Activated B cell treated with CpG ODN at 0.5 μM for 24 hours (primary cell): ENCODE measurements at places on chromosomes 5 and 9. TPM values are rescaled to one million over a fixed set of nuclear protein-coding genes. Genes with fewer than 3 reads are reported as not detected.

GRCh38 chr9:86469476-86470250 is 115.5 kb upstream of the TUT7 start:
- no peak for DNase-seq
- H3K4me3 ChIP-seq = no peak overlapping the region
- no peaks in the 10 kb centered on the region for H3K4me1 ChIP-seq
- no peak overlapping the region for H3K27ac ChIP-seq
- H3K27me3 ChIP-seq = peaks cover 13% of the 10 kb centered on the region
- H3K36me3 ChIP-seq = no peaks in the 10 kb centered on the region

GRCh38 chr5:63743096-63743798 is 219.0 kb downstream of the HTR1A start:
- DNase-seq = no peak
- no peaks in the 10 kb centered on the region for H3K4me1 ChIP-seq
- H3K27ac ChIP-seq = no peak overlapping the region
- no peaks in the 10 kb centered on the region for H3K36me3 ChIP-seq
- H3K4me3 ChIP-seq = no peak overlapping the region
- no peaks in the 10 kb centered on the region for H3K27me3 ChIP-seq

GRCh38 chr5:147203213-147203612 is 31.6 kb upstream of the STK32A start:
- no peaks in the 10 kb centered on the region for H3K36me3 ChIP-seq
- no peak overlapping the region for H3K27ac ChIP-seq
- no peak overlapping the region for H3K4me3 ChIP-seq
- peaks cover 2% of the 10 kb centered on the region for H3K27me3 ChIP-seq
- H3K4me1 ChIP-seq = no peaks in the 10 kb centered on the region
- DNase-seq = no peak

DNA sequence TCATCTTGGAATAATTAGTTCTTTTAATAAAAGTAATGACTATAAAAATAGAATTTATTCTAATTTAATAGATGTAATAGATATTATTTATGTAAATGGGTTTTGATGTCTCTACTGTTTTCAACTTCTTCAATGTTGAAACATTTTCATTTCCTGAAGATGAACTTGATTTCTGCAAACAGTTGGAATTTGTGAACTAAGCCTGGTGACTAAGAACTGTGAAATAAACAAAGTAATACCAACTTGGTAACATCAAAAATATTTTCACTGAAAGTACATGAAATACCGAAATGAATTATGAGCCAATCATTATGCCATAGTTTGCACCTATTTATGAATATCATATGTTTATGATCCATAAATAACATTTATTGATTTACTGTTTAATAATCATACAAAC is 143.8 kb upstream of the FGF10 start:
- H3K27ac ChIP-seq = no peak overlapping the region
- no peak overlapping the region for H3K4me3 ChIP-seq
- no peaks in the 10 kb centered on the region for H3K27me3 ChIP-seq
- no peak for DNase-seq
- H3K36me3 ChIP-seq = no peaks in the 10 kb centered on the region
- H3K4me1 ChIP-seq = no peaks in the 10 kb centered on the region

- peaks cover 8% of the 10 kb centered on the region for H3K4me1 ChIP-seq
- H3K27ac ChIP-seq = no peak overlapping the region
- no peaks in the 10 kb centered on the region for H3K27me3 ChIP-seq
- no peaks in the 10 kb centered on the region for H3K36me3 ChIP-seq
- no peak for DNase-seq
- H3K4me3 ChIP-seq = no peak overlapping the region
Measured at GRCh38 chr5:17412760-17413671, 85.0 kb upstream of the TAF11L2 start.

DNA sequence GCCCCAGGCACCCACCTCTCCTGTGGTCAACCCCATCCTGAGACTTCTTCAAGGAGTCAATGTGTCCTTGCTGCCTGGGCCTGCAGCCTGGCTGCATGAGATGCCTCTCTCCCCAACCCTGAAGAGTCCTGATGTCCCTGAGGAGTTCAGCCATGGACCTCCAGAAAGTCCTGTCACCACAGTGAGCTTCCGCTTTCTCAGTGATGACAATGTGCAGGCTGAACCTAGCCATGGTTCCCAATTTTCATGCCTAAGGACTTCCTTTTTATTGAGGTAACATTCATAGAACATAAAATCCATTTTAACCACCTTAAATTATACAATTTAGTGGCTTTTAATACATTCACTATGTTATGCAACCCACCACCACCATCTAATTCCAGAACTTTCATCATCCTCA is 29.1 kb downstream of the DAP start:
- H3K4me3 ChIP-seq = no peak overlapping the region
- no peak overlapping the region for H3K27ac ChIP-seq
- peaks cover 65% of the 10 kb centered on the region for H3K4me1 ChIP-seq
- no peaks in the 10 kb centered on the region for H3K27me3 ChIP-seq
- peaks cover 20% of the 10 kb centered on the region for H3K36me3 ChIP-seq

DNA sequence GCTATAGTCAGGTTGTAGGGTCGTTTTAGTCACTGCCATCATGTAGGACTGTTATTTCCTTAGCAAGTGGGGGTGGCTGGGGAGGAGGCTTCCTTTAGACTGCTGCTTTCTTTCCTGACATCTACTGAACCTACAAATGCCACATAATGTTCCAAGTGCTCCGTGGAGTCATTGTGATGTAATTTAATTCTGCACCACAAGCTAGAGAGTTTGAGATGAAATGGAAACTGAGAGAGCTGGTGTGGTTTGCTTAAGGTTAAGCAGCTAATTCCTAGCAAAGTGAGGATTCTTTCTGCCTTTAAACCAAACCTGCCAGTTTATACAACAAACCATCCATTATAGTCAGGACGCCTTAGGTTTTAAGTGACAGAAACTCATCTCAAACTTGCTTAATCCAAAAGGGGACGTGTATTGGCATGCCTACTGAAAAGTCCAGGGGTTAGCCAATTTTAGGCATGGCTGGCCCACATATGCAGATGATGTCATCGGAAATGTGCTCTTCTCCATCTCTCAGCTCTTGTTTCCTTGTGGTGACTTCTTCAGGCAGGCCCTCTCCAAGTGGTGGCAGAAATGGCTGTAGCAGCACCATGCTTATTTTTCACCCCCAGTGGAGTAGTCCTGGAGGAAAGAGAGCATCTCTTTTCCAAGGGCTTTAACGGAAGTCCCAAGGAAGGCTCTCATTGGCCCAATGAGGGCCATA is 30.5 kb downstream of the ZNF618 start:
- H3K27me3 ChIP-seq = peaks cover 6% of the 10 kb centered on the region
- no peak overlapping the region for H3K4me3 ChIP-seq
- no peaks in the 10 kb centered on the region for H3K4me1 ChIP-seq
- DNase-seq = no peak
- no peaks in the 10 kb centered on the region for H3K36me3 ChIP-seq
- H3K27ac ChIP-seq = no peak overlapping the region

DNA sequence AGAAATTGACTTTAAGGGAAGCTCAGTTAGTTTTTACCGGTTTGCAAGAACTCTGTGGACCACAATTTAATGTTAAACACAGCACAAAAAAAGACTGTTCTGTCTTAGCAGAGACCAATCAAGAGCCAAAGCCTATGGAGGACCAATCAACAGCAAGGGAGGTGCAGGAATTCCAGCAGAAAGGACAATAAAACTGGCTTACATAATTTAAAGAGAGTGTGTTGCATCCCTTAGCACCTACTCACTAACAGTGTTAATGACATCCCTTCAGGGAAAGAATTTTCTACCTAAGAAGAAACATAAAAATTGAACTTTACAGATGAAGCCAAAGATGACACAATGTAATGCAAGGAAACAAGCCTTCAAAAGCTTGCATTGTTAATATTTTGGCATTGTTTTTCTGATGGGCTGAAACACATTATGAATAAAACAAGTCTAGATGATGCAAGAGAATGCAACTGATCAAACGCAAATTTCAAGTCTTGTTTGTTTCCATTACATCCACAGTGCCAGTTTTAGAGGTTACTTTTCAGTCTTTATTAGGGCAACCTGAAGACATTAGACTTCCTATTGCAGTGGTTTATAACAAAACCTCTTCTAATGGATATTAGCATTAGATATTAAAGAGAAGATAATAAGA is 111.3 kb upstream of the FST start:
- no peak for DNase-seq
- no peaks in the 10 kb centered on the region for H3K36me3 ChIP-seq
- peaks cover 5% of the 10 kb centered on the region for H3K27me3 ChIP-seq
- no peak overlapping the region for H3K4me3 ChIP-seq

DNA sequence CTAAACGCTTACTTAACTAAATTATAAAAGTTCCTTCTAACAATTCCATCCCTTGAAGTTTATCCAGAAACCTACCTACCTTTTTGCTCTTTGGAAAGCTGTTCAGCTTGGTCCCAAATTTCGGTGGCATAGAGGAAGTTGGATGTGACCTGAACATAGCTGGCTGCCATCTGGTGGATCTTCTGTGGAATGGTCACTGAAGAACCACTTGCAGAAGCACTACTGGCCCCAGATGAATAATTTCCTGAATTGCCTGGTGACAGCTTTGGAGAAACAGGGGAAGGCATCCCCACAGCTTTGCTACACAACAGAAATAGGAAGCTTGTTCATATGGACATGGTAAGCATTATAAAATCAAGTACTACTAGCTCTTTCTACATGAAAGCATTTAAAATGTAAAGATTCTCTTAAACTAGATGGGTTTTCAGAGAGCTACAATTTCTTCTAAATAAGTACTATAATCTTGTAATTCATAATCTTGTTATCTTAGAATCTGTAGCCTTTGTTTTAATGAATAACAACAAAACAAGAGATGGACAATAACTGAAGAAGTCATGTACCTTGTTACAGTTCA is 9.9 kb downstream of the LEAP2 start:
- peaks cover 12% of the 10 kb centered on the region for H3K4me1 ChIP-seq
- H3K36me3 ChIP-seq = peaks cover 82% of the 10 kb centered on the region
- peak overlapping the region; percentile 53 for H3K27ac ChIP-seq
- H3K4me3 ChIP-seq = no peak overlapping the region
- no peaks in the 10 kb centered on the region for H3K27me3 ChIP-seq

- no peaks in the 10 kb centered on the region for H3K27me3 ChIP-seq
- peaks cover 24% of the 10 kb centered on the region for H3K36me3 ChIP-seq
- DNase-seq = no peak
- no peaks in the 10 kb centered on the region for H3K4me1 ChIP-seq
Measured at GRCh38 chr5:33984671-33985124, at the start of gene SLC45A2. Gene SLC45A2, minus strand, starts transcription at chr5:33984693. Its CDS starts 110 bp downstream, at chr5:33984583.

GRCh38 chr9:2526071-2526828 is 95.3 kb upstream of the VLDLR start:
- H3K36me3 ChIP-seq = no peaks in the 10 kb centered on the region
- DNase-seq = no peak
- no peaks in the 10 kb centered on the region for H3K27me3 ChIP-seq
- no peaks in the 10 kb centered on the region for H3K4me1 ChIP-seq
- H3K27ac ChIP-seq = no peak overlapping the region

DNA sequence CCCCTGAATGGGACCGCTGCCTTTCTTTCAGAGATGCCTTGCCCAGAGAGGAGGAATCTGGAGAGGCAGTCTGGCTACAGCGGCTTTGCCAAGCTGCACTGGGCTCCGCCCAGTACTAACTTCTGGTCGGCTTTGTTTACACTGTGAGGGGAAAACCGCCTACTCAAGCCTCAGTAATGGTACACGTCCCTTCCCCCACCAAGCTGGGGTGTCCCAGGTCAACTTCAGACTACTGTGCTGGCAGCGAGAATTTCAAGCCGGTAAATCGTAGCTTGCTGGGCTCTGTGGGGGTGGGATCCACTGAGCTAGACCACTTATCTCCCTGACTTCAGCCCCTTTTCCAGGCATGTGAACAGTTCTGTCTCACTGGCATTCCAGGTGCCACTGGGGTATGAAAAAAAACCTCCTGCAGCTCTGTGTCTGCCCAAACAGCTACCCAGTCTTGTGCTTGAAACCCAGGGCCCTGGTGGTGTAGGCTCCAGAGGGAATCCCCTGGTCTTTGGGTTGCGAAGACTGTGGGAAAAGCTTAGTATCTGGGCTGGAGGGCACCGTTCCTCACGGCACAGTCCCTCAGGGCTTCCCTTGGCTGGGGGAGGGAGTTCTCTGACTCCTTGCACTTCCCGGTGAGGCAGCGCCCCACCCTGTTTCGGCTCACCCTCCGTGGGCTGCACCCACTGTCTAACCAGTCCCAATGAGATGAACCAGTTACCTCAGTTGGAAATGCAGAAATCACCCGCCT is 171.2 kb downstream of the CWC27 start:
- no peak overlapping the region for H3K4me3 ChIP-seq
- H3K27me3 ChIP-seq = no peaks in the 10 kb centered on the region
- DNase-seq = no peak
- peaks cover 33% of the 10 kb centered on the region for H3K36me3 ChIP-seq
- no peak overlapping the region for H3K27ac ChIP-seq
- no peaks in the 10 kb centered on the region for H3K4me1 ChIP-seq

GRCh38 chr9:98009437-98009836 is 26.3 kb downstream of the ANP32B start:
- no peak overlapping the region for H3K4me3 ChIP-seq
- no peak for DNase-seq
- peaks cover 89% of the 10 kb centered on the region for H3K36me3 ChIP-seq
- H3K27me3 ChIP-seq = no peaks in the 10 kb centered on the region
- H3K4me1 ChIP-seq = peaks cover 16% of the 10 kb centered on the region

DNA sequence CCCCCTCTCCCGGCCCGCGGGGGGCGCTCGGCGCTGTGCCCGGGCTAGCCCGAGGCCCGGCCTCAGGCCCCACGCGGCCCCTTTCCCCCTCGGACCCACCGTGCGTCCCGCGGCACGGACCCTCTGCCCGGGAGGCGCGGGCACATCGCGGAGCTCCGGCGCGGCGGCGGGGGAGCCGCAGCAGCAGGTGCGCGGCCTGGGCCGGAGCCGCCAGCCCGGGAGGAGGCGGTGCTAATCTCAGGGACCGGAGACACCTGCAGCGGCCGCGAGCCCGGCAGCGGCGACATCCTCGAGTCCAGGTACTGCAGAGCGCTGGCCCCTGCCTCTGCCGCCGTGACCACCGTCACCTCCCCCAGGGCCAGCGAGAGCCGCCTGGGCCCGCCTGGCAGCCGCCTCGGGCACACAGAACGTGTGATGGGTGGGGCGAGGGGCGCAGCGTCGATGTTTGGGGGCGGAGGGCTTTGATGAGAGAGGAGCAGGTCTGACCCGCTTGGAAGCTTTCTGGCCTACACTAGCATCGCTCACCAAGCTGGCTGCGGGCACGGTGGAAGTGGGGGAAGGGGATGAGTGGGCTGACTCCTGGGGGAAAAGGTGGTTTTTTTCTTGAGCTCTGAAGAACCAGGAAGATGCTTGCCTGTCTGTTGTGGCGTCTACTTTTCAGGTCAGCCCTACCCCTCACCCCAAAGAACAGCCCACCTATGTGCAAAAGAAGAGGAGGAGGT is 524 bp downstream of the CYFIP2 start:
- H3K27ac ChIP-seq = peak overlapping the region; percentile 95
- H3K4me1 ChIP-seq = peaks cover 76% of the 10 kb centered on the region
- H3K36me3 ChIP-seq = peaks cover 41% of the 10 kb centered on the region
- DNase-seq = peak; percentile 61
- peak overlapping the region; percentile 93 for H3K4me3 ChIP-seq

GRCh38 chr5:168578006-168578405 is 1.2 kb downstream of the PANK3 start:
- DNase-seq = no peak
- peaks cover 40% of the 10 kb centered on the region for H3K4me1 ChIP-seq
- H3K27me3 ChIP-seq = no peaks in the 10 kb centered on the region
- peak overlapping the region; percentile 89 for H3K4me3 ChIP-seq
- H3K36me3 ChIP-seq = peaks cover 18% of the 10 kb centered on the region

GRCh38 chr9:89010526-89011111 is 19.4 kb downstream of the S1PR3 start:
- H3K36me3 ChIP-seq = no peaks in the 10 kb centered on the region
- no peak overlapping the region for H3K27ac ChIP-seq
- no peak for DNase-seq
- peaks cover 12% of the 10 kb centered on the region for H3K27me3 ChIP-seq
- H3K4me1 ChIP-seq = no peaks in the 10 kb centered on the region

Gene GABRG2
- not detected in 2 replicates for total RNA-seq

Gene GFRA3
- total RNA-seq = not detected in 2 replicates

Gene PCDHA4
- total RNA-seq = not detected in 2 replicates
